ENCODE measurements at places on chromosomes 2 and 18.

- no peak for DNase-seq
Observed at GRCh38 chr2:231931481-231931915, 5.3 kb upstream of the NPPC start.

GRCh38 chr18:74799542-74799941, 201.9 kb downstream of the ZNF407 start:
- DNase-seq = no peak

- DNase-seq = no peak
Observed at GRCh38 chr2:88857951-88858411, 166.5 kb downstream of the RPIA start.

DNA sequence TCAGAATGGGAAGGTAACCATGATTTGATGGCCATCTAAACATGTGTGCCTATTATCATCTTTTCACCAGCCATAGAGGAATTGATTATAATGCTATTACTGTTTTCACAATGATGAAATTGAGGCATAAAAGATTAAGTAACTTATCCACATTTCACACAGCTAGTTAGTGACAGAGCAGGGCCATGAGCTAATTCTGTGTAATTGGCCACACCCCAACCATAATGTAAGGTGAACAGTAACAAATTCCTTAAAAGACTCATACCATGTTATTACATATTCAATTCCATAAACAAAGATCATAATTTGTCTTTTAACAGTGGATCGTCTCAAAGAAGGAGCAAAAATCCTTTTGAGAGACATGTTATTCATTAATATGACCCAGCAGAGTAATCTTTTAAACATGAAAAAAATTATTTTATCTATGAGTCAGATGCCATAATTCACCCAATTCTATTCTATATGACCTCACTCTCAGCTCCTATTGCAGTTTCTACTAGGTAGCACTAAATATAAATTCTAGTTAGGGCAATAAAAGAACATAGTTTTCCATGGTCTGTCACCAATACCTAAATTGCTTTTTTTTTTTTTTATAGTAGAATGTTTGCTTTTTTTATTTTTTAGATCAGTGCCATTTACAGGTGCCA, 475.8 kb upstream of the SLC39A10 start:
- no peak for DNase-seq

DNA sequence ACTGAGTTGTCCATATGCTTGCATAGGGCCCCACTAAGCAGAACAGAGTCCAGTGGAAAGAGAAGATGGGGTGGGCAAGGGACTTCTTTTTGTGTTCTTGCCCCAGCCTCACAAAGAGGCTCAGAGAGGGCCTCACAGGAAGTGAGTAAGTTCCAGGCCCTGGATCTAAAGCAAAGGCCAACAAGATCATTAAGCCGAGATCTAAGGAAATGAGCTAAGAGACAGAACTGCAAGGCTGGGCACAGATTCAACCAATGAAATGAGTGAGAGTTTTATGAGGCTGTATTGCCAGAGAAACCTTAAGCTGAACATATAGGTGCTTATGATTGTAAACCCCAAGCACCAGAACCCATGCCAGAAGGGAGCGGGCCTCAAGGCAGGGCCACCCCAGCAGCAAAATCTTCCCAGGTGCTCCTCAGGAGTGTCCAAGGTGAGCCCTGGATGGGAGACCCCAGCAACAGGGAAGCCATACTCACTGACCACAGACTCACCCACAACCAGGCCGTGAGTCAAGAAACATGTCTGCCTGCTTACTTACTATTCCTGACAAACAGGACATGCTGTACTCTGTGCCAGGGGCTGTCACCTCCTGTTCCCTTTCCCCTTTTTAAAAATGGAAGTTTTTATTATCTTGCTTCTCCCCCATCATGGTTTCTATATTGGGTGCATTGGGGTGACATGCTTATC, 40.2 kb downstream of the SLC14A1 start:
- no peak for DNase-seq

DNA sequence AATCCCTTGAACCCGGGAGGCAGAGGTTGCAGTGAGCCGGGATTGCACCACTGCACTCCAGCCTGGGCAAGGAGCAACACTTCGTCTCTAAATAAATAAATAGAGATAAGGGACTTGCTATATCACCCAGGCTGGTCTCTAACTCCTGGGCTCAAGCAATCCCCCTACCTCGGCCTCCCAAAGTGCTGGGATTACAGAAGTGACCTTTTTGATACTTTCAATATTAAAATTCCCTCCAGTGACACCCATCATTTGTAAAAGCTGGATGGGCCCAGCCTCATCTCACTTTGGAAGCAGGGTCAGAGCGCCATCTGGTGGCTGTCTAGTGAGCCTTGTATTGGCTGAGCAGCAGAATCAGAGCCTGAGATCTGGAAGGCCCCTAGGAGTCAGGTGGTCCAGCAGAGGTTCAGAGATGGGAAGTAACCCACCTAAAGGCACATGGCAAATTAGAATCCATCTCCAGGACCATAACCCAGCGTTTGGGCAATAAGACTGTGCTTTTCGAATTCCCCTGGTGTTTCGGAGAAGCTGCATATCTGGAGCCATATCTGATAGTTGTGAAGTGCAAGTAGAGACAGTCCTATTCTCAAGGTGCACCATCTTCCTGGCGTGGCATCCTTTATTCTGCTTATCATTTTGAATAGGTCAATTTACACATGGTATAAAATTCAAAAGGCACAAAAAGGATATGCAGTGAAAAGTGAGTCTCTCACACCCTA, 18.3 kb upstream of the SLC35F6 start:
- DNase-seq = peak; percentile 70

GRCh38 chr2:196182439-196183171, 11.2 kb upstream of the STK17B start:
- DNase-seq = no peak

DNA sequence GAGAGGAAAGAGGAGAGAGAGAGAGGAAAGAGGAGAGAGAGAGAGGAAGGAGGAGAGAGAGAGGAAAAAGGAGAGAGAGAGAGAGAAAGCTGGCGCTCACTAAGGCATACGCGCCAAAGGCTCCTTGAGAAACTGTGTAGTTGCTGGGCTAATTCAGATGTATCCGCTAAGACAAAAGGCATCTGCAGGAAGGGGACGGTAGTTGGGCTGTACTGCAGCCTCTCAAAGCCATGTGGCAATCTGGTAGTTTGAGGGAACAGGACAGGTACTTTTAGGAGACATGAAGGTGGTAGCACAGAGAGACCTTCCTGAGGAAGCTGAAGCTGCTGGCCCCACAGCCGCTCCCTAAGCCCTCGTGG, 31.6 kb downstream of the THNSL2 start:
- DNase-seq = no peak

DNA sequence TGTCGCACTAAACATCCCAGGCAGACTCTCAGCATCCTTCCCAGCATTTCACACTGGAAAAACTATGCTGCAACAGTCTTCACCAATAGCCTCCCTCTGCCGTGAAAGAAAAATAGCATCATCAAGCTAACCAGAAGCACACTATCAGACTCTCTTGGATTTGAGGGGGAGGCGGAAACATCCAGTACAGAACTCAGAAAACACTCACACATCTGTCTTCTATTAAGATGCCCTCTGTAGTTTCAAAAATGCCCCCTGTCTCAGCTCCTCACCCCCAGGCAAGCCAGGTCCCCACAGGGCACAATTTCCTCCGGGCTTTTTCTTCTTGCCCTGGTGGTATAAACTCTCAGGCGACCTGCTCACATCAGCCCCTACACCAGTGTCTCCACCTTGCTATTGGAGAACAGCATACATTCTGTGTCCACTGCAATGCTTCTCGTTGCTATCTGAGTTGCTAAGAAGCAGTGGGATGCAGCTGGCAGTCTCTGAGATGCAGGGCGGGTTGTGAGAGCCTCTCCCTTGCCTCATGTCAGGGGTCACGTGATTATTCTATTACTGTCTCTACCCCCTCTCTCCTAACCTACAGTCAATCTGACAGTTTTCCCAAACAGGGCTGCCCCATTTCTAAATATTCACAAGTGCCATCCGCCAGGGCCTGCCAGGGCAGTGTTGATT, 189.9 kb downstream of the INO80D start:
- DNase-seq = no peak

GRCh38 chr2:239359196-239359912, 41.5 kb downstream of the HDAC4 start:
- no peak for DNase-seq

DNA sequence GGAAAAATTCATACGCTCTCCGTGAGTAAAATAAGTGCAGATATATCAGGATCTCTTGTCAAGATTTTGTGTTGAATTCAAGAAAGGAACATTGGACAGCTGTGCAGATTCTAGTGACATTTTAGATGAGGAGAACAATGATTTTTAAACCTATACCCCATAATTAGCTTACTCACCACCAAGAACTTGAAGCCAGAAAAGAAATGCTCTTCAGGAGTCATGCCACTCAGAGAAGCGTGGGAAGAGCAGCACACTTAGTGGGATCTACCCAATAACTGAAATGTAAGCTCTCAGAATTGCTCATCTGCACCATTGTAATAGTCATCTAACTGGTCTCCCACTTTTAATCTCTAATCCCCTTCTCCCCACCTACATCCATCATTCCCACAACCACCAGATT, 9.2 kb upstream of the ERMN start:
- no peak for DNase-seq

GRCh38 chr2:159516241-159516758, 100.0 kb downstream of the BAZ2B start:
- DNase-seq = peak; percentile 4

DNA sequence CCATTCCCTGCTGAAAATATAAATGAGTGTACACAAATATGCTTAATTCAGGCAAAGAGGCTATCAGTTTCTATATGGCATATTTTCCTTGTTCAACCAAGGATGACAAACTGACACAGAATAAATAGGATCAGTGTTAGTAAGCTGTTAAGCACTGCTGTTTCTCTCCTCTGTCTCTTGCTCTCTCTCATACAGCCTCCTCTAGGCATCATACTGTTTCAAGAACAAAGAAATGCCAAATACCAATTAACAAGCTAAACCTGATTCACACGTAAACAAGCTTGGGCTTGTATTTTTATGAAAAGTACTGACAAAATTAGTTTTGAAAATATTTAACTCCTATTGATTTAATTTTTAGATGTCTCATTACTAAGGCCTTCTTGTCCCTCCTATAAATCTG, 1027.2 kb upstream of the ACVR2A start:
- DNase-seq = no peak

GRCh38 chr2:88265352-88266303, 95.5 kb downstream of the THNSL2 start:
- no peak for DNase-seq

DNA sequence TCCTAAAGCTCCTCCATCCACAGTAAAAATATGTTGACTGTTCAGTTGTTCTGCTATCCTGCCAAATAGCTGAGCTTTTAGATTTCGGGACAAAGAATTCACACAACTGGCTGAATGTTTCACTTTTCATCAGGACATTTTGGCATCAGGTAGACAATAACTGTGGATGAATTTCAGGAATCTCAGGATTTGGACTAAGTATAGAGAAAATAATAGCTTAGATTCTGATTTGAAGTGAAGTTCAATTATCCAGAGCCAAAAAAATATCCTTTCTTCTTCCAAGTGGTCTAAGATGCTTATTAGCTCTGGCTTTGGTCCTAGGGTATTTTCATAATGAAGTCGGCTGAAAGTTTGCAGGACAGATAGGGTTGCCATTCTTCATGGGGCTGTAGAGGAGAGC, 16.1 kb downstream of the KCNE4 start:
- DNase-seq = no peak

GRCh38 chr2:66569974-66570373, 135.0 kb downstream of the MEIS1 start:
- DNase-seq = no peak

GRCh38 chr2:119247844-119248271, 24.2 kb downstream of the STEAP3 start:
- DNase-seq = no peak

DNA sequence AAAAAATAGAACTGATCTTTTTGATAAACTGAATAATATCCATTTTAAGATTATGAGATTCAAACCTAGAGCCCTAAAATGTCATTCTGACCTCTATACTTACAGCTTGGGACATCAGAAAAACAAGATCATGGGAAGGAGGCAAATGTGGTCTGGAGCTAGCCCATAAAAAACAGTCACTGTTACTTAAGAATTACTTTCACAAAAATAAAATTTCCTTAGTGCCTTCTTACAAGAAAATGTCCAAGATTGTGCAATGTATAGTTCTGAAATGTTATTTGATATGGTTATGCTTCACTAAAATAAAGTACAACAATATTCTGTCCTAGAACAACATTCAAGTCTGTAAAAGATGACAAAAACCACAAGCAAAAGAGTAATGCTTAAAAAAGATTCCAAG, 247.6 kb downstream of the DYM start:
- DNase-seq = no peak

DNA sequence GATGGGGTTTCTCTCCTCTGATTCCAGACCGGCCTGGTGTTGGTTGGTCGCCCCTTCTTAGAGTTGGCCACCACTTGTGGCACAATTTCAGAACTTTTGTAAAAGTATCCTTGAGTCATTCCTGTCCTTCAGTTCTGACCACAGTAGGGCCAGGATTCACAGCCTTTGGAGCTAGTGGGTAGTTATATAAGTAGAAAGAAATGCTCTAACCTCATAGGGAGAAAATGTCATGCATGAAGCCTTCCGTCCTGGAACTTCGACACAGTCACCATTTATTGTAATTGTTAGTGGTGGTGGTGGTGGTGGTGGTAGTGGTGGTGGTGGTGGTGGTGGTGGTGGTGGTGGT, 65.4 kb downstream of the EPAS1 start:
- DNase-seq = no peak

DNA sequence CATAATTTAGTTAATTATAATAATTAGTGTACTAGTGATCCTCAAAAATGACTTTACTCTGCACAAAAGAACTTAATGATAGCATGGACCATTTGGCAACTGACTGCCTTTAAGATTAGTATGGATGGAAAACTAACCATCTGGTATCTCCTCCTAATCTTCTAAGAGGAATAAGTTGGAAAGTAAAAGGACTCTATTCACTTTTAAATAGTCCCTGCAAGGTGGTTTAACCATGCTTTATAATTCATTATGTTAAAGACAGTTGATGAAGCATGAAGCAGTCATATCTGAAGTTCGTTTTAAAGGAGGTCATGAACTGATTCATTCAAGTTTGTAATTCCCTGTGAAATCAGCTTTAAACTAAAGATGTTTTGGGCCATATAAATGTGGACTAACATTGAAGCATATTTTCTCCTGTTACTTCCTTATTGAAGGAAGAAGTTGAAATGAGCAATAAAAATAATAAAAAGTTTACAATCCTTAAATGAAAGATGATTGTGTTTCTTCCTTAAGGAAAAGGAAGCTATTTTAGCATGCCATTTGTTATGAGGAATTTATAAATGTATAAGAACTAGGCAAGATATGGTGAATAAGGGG, 446.0 kb downstream of the XIRP2 start:
- no peak for DNase-seq
